ENCODE measurements at places on chromosomes 5 and 9.

DNA sequence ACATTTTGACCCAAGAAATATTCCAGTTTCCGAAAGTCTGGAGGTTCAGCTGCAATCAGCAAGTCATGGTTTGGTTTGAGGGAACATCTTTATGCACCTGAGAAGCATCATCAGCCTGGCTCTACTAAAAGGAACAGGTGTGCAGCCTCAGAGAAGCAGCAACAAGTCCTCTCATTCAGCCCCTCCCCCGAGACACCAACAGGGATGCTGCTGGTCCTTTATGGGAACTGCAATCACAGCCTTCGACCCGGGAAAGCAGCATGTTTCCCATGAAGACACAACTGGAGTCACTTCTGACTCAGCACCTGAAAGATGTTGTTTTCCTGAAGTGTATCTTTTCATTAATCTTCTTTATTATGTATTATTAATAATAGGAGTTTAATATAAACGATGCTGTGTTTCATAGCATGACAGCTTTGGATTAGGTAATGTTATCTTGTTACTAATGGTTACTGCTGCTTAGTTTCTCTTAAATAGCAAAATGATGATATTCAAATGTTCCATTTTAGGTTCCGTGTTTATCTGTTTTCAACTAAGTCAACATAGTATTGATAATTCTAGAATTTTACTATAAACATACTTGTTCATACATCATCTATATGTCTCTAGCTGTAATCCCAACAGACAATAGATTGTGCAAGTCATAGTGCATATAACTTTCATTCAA, 15.6 kb upstream of the NREP start:
- no peak overlapping the region for H3K27ac ChIP-seq
- no peak for DNase-seq
- peaks cover 22% of the 10 kb centered on the region for H3K4me1 ChIP-seq
- no peaks in the 10 kb centered on the region for H3K36me3 ChIP-seq
- no peak overlapping the region for H3K4me3 ChIP-seq

GRCh38 chr5:40410231-40410861, 269.4 kb upstream of the PTGER4 start:
- no peaks in the 10 kb centered on the region for H3K36me3 ChIP-seq
- peaks cover 23% of the 10 kb centered on the region for H3K4me1 ChIP-seq
- no peak overlapping the region for H3K27ac ChIP-seq
- no peaks in the 10 kb centered on the region for H3K27me3 ChIP-seq
- no peak overlapping the region for H3K4me3 ChIP-seq

DNA sequence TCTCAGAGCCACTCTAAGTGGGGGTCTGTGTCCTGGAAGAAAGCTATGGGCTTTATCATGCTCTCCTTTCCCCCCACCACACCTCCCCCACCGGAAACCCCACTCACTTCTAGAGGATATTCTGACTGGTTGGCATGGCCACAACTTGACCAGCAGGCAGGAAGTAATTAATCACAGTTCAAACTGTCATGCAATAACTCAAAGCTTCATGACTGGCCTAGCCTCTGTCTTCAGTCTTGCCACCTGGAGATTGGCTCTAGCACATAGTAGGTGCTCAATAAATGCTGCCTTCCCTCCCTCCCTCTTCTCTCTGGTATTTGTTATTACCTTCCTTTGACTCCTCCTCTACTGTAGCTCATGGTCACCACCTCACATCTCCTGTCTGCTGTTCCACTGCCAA, 124.7 kb downstream of the GABBR2 start:
- H3K27me3 ChIP-seq = no peaks in the 10 kb centered on the region
- no peak overlapping the region for H3K27ac ChIP-seq
- no peaks in the 10 kb centered on the region for H3K36me3 ChIP-seq
- H3K4me1 ChIP-seq = no peaks in the 10 kb centered on the region
- DNase-seq = no peak
- no peak overlapping the region for H3K4me3 ChIP-seq

DNA sequence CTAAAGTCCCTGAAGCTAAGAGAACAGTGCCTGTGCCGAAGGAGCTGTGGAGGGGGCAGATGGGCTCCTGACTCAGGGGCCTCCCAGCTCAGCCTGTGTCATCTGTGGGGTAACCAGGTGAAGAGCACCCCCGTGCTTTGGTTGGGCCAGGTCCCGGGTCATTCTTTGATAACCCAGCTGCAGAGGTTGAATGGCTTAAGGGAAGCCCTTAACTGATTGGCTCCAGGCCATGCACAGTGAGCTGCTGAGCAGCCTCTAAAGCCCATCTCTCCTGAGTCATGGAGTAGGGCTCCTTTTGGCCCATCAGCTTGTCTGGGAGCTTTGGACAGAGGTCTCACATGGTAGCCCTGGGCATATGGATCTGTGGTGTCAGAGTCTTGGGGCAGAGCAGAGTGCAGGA, 28.7 kb downstream of the COL27A1 start:
- peaks cover 20% of the 10 kb centered on the region for H3K4me1 ChIP-seq
- no peaks in the 10 kb centered on the region for H3K27me3 ChIP-seq

- peaks cover 13% of the 10 kb centered on the region for H3K27me3 ChIP-seq
- no peaks in the 10 kb centered on the region for H3K4me1 ChIP-seq
- no peak overlapping the region for H3K27ac ChIP-seq
- no peaks in the 10 kb centered on the region for H3K36me3 ChIP-seq
- no peak overlapping the region for H3K4me3 ChIP-seq
Measured at GRCh38 chr5:9544056-9544455, 1.8 kb downstream of the SEMA5A start.

DNA sequence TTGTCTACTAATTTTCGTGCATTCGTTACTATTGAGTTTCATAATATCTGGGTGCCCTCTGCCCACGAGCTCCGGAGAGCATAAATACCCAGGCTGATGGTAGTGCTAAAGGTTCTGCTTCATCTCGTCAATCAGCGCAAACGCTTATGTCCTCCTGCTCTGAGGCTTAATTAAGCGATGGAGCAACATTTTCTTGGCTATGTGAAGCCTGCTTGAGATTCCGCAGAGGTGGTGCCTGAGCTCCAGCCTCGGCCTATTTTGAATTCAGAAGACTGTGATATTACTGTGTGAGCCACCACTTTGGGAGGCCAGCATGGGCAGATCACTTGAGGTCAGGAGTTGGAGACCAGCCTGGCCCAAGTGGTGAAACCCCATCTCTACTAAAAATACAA, 44.8 kb downstream of the ANXA2R start:
- H3K27me3 ChIP-seq = no peaks in the 10 kb centered on the region
- no peak overlapping the region for H3K27ac ChIP-seq
- H3K36me3 ChIP-seq = no peaks in the 10 kb centered on the region

GRCh38 chr5:103260951-103261350, 2.4 kb downstream of the MACIR start:
- H3K4me1 ChIP-seq = peaks cover 31% of the 10 kb centered on the region
- no peaks in the 10 kb centered on the region for H3K36me3 ChIP-seq
- H3K27ac ChIP-seq = no peak overlapping the region
- no peak overlapping the region for H3K4me3 ChIP-seq
- no peak for DNase-seq
- H3K27me3 ChIP-seq = no peaks in the 10 kb centered on the region

DNA sequence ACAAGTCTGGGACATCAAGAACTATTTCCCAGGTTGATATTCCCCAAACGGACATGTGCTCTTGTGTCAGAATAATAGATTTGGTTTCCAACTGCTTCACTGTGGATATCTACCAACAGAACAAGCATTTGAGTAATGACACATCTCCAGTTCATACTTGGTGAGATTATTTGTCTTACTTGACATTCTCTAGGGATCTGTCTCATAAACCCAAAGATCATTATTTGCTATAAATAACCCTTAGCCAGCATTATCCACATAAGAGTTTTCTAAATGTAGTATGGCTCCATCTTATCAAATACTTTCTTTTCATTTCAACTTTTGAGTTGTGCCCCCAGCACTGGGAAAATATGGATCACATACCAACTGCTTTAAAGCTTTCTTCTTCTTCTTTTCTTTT, 1063.9 kb upstream of the CDH18 start:
- H3K27ac ChIP-seq = no peak overlapping the region
- H3K36me3 ChIP-seq = no peaks in the 10 kb centered on the region
- no peaks in the 10 kb centered on the region for H3K27me3 ChIP-seq
- no peaks in the 10 kb centered on the region for H3K4me1 ChIP-seq

All from HepG2 (cell line).